ENCODE measurements at places on chromosomes 1 and 21.

- no peak for DNase-seq
Measured at GRCh38 chr21:32813265-32813903, 41.8 kb upstream of the PAXBP1 start.

DNA sequence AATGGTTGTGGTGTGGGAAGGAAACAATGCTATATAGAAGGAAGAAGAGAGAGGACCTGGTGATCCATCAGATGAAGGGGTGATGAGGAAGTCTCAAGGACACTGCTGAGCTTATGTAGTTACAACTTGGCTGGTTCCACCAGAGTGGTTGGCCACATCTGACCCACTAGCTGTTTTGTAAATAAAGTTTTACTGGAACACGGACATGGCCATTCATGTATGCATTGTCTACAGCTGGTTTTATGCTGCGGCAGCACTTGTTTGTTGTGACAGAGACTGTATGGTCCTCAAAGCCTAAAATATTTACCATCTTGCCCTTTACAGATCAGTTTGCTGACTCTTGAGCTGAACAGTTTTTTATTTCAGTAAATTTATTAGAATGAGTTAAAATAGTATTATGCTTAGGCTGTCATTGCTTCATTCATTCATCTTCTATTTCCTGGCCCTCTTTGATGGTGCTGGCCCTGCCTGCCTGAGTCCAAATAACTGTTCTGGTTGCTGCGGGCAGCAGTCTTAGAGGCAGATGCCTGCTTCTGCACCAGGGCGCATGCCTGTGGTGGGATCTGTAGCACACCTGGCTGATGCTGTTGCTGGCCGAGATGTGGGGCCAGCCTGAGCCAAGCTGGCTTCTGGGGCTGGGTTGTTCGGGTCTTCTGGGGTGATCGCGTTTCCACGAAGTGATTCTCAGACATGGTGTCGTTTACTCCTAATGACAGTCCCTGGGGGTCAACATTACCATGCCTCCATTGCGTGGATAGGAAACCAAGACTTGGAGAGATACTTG is 61.4 kb upstream of the WNT4 start:
- no peak for DNase-seq

- DNase-seq, result no peak
Measured at GRCh38 chr1:231407547-231408396, 14.3 kb downstream of the EGLN1 start.

DNA sequence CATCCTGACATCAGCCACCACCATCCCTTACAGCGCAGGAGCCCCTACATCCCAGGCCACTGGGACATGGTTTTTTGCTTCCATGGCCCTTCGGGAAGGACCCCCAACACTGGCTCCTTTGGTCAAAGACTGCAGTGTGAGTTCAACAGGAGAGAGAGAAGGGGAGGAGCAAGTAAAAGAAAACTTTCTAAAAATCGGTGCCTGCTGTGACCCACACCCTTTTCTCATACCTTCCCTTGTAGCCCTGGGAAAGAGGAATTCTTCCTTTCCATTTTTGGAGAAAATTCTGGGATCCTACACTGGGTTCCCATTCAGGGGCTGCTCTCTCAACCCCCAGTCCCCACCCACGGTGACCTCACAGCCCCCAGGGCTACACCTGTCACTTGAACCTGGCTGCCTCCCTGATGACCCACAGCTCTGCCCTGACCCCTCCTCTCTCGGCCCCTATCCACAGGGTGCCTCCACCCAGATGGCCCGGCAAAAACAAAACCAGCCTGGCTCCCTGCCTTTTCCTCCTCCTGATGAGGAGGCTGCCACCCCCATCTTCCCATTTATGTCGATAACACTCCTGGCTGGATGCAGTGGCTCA is 7.6 kb downstream of the PADI4 start:
- no peak for DNase-seq

DNA sequence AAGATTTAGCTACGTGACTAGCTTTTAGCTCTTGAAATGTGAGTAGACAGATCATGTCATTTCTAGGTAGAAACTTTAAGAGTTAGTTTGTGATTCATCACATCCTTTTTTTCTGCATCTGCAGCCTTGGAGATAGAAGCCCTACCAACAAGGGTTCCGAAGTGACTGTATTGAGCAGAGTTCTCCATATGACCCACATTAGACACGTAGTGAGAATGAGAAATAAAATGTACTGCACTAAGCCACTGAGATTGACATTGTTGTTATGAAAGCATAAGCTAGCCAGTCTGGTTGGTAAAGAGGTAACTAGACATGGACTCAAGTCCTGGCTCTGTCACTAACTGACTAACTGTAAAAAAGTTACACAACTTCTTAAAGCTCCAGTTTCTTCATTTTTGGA is 296.1 kb downstream of the PDE4B start:
- no peak for DNase-seq

- no peak for DNase-seq
Measured at GRCh38 chr1:23425193-23425494, 596 bp upstream of the TCEA3 start.

DNA sequence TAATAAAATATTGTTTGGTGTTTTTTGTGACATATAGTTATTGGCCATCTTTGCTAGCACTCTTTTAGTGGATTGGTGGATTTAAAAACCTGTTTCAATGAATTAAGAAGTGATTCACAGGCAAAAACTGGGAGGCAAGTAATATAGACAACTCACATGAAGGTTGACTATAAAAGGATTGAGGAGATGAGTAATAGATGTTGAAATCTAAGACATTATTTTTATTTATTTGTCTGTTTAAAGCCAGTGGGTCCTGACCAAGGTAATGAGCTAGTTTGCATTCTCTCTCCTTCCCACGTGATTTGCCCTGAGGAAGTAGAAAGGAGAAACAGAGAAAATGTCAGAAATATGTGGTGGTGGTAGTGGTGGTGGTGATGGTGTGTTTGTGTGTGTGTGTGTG is 351.5 kb upstream of the ZP4 start:
- DNase-seq, result no peak

GRCh38 chr21:36079010-36079649 is 9.3 kb downstream of the CBR1 start:
- DNase-seq, result no peak

DNA sequence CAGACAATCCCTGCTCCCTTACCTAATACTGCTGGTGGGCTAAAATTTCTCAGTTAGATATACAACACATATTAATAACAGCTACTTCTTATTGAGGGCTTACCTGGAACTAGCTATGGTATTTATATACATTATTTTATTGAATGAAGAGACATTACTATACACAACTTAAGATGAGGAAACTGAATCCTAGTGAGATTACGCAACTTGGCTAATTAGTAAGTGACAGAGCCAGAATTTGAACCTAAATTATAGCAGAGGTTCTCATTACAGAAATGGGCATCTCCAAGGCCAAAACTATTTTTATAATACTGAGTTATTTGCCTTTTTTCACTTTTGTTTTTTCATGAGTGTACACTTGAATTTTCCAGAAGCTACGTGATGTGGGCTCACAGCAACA is 44.5 kb upstream of the SMYD2 start:
- DNase-seq, result no peak

GRCh38 chr1:224874775-224875174 is 54.7 kb upstream of the DNAH14 start:
- DNase-seq, result no peak

GRCh38 chr21:35384375-35384774 is 335.3 kb upstream of the RUNX1 start:
- no peak for DNase-seq

- no peak for DNase-seq
Measured at GRCh38 chr1:2230781-2231531, 2.8 kb downstream of the SKI start.

DNA sequence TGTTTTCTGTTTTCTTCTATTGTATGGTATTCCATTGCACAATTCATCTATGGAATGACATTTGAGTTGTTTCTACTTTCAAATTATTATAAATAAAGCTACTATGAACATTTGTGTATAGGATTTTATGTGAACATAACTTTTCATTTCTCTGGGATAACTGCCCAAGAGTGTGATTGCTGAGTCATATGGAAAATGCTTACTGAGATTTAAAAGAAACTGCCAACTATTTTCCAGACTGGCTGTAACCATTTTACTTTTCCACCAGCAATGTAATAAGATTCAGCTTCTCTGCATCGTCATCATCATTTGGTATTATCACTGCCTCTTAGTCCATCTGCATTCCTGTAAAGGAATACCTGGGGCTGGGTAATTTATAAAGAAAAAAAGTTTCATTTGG is 779.6 kb upstream of the PRMT6 start:
- no peak for DNase-seq

GRCh38 chr1:164780863-164781262 is 221.9 kb downstream of the PBX1 start:
- DNase-seq, result no peak

Data from stimulated activated CD8-positive, alpha-beta memory T cell treated with anti-CD3 and anti-CD28 coated beads, Interleukin-2, amount 100 ng/mL, for 48 hours (primary cell).